ENCODE measurements at places on chromosomes 4 and X.

DNA sequence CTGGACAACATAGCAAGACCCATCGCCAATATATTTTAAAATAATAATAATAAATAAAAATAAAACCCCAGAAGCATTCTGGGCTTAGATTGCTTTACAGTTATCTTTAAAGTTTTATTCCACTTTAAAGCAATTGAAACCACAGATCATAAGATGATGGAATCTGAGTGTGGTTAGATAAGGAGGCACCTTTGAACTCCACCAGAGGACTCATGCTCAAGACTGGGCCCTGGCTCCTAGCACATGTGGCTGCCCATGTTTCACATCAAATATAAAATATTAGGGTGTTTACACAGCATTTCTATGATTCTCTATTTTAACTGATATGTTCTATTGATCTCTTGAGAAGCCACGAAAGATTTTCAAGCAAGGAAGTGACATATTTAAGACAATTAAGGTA is 52.6 kb upstream of the BBS12 start:
- no peak for DNase-seq

DNA sequence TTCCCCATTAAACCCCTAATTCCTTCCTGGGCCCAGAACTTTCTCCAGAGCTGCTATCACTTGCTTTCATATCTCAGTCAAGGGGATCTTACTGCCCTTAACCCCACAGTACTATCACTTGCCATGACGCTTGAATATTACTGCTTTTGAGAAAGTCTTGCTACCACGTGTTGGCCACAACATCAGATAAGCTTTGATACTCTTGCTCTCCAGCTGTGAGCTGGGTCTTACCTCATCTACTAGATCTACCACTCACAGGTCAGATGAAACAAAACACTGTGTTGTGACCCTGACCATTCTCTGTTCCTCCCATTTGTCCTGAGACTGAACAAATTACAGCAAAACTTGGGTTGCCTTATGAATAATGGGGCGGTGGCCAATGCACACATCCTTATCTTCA is 12.1 kb upstream of the TAPT1 start:
- no peak for DNase-seq

DNA sequence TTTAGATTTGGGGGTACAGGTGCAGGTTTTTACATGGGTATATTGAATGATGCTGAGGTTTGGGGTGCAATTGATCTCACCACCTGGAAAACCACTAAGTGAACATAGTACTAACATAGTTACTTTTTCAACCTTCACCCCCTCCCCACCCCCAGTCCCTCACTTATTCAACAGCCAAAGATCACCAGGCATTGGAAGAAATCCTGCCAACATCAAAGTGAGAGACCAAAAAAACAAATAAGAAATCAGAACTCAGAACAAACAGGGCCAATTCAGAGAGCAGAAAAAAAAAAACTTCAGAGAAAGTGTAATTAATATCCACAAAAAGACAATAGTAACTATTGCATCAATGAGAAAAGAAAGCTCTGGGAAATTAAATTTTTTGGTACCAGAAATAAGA is 20.5 kb upstream of the LAP3 start:
- DNase-seq = no peak

DNA sequence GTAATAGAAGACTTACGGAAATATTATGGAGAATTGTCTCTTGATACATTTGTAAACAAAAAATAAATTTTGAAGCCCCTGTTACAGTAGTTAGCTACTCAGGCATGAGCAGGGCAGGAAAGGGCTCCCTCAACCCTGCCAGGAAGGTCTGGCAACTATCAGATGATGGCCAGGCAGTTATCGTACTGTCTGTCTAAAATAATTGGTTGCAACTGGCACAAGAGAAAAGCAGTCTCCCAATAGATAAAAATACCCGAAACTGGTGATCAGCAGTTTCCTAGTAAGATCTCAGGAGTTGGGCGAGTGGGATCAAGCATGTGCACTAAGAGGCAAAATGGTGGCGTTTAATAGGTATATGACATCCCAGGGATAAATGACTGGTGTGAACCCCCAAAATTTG is 1336.3 kb downstream of the C4orf33 start:
- no peak for DNase-seq

GRCh38 chr4:122845066-122845465 is 18.4 kb downstream of the FGF2 start:
- no peak for DNase-seq

- DNase-seq = no peak
Measured at GRCh38 chr4:88910101-88910500, 146.9 kb downstream of the FAM13A start.

- DNase-seq = no peak
Measured at GRCh38 chr4:5707778-5708448, 446 bp downstream of the EVC2 start.

DNA sequence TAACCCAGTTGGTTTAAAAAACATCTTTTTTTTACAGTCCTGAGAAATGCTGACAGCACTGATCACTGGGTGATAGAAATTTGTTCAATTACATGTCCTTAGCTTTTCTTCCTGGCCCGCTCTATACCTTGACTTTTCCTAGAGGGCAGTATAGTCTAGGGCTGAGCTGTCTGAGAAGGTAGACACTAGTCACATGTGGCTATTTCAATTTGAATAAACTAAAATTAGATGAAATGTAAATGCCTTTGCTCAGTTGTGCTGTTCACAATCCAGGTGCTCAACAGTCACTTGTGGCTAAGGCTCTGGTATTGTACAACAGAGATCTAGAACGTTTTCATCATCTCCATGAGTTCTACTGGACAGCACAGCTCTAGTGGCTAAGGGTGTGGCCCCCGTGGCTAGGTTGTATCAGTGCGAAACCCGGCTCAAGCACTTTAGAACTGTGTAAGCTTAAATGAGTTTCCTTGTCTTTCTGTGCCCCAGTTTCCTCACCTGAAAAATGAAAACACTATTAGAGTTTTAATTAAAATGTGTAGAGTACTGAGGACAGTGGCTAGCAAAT is 111.6 kb upstream of the WDR17 start:
- no peak for DNase-seq

DNA sequence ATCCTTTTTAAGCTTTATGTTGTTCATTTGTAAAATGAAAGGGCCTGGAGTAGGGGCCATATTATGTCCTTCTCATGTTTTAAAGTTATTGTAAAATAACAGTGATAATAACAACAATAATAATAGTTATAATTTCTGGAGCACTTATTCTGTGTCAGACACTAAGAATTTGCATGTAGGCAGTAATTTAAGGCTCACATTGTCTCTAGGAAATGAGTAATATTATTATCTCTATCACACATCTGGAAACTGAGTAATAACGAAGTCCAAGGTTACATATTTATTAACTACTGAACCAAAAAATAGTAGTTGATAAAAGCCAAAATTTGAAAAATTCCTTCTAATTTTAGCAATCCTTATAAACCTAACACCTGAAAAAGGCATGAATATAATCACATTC is 520.7 kb upstream of the PABPC4L start:
- DNase-seq = no peak

DNA sequence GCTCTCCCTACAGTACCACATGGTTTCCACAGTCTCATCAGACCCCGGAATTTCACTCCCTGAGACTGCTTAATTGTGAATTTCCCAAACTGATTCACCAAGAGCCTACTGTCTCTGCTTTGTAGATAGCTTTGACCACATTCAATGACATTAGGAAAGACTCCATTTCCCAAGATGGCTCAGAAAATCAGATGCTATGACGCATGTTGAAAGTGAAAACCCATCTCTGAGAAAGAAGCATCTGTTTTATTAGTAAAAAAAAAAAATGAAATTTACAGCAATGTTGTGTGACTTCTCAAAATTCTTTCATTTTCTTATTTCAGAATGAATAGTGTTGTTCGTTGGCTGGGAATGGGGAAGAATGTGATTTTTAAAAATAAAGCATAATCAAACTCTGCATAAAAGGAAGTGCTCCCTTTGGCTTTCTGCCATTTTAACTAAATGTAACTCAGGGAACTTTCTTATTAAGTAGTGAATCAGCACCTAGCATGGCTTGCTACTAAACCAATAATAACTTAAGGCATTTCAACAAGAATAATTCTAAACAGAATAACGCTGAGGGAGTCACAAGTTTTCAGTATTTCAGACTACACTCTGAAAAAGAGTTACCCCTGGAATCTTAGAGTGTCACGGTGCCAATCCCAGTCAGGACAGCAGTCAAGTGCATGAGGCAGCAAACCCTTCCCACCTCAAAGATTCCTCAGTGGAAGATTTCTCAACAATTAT is 97.4 kb upstream of the MYOZ2 start:
- DNase-seq = peak; percentile 71

DNA sequence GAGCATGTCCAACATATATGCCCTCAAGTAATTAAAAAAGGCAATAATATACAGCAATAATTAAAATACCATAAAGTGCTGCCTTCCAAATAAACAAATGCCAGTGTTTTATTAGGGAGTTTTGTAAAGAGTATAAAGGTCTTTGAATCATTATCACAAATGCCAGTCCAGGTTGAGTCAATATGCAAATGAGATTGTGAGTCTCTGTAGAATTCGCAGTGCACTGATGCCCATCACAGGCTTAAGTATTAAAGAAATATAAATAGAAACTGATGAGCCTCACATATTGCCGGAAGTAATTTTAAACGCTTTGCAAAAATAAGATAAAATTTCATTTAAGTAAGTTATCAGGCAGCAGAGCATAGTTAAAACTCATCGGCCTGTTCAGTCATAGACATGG is 205.0 kb upstream of the TECRL start:
- no peak for DNase-seq

GRCh38 chr4:46894826-46895225 is 14.2 kb downstream of the COX7B2 start:
- DNase-seq = no peak

GRCh38 chr4:181528570-181529184 is 714.5 kb upstream of the TENM3 start:
- peak; percentile 78 for DNase-seq

GRCh38 chr4:105474099-105474518 is 247 bp upstream of the PPA2 start:
- peak; percentile 84 for DNase-seq

DNA sequence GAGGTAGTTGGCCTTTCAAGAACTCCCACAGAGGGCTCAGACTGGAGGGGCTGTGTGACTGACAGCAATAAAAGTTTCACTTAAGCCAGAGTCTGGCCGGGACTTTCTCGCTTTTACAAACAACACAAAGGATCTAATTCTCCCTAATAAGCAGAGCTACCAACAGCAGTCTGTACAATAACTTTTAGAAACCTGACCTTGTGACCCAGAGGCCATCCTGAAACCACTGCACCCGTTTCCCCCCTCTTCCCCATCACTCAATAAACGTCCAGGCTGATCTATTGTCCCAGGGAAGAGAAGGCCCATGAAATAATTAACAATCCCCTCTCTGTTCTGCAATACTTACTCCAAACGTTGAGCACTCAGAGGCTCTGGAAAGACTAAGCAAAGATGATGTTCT is 442.4 kb downstream of the ZIC3 start:
- no peak for DNase-seq

- DNase-seq = no peak
Measured at GRCh38 chr4:40940756-40941155, 191.0 kb downstream of the NSUN7 start.

DNA sequence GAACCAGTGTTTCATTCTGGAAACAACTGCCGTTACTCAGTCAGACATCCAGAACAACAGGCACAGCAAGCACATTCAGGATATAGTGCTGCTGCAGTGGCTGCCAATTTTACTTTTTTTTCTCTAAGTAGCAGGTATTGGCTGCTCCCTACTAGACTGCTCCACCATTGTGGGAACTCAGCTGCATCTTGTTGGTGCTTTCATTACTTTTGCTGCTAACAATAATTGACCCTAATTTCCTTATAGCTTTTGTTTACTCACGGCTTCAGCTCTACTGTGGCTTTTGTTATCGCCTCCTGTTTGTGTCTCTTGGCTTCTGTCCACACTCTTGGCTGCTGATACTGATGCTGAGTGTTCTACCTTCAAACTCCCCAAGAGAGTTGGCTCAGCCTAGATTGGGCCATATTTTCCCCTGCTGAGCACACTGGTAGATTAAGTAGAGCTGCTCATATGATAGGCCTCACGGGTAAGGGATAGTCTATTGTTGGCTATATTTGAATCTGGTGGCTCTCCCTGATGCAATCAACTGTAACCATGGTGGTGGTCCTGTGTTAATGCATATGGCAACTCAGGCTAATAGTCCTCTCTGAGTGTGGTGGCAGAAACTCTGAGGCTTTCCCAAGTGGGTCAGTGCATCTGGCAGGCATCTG is 44.5 kb upstream of the IL2 start:
- DNase-seq = no peak

DNA sequence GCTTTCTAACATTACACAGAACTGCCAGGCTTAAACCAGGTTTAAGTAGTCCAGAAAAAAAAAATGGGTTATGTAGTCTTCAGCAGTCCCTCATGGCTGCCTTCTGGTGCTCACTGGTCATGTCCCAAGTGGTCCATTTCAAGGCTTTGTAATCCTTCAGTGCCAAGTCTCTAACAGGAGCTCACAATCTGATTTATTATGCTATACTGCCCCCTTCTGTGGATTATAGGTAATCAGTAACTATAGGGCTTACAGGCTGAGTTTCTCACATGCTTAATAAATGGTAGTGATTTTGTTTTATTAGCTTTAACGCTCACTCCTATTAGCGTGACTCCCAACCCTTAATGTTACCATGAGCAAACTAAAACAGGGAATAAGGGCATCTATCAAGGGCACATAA is 92.5 kb upstream of the EDA2R start:
- DNase-seq = peak; percentile 32

- no peak for DNase-seq
Measured at GRCh38 chrX:138006180-138006579, 440.3 kb downstream of the ZIC3 start.

GRCh38 chr4:112540695-112541094 is 24.7 kb upstream of the NEUROG2 start:
- DNase-seq = no peak

GRCh38 chr4:118254368-118254767 is 98.4 kb downstream of the PRSS12 start:
- no peak for DNase-seq

- DNase-seq = no peak
Measured at GRCh38 chr4:72507167-72507566, 61.9 kb downstream of the ADAMTS3 start.

DNA sequence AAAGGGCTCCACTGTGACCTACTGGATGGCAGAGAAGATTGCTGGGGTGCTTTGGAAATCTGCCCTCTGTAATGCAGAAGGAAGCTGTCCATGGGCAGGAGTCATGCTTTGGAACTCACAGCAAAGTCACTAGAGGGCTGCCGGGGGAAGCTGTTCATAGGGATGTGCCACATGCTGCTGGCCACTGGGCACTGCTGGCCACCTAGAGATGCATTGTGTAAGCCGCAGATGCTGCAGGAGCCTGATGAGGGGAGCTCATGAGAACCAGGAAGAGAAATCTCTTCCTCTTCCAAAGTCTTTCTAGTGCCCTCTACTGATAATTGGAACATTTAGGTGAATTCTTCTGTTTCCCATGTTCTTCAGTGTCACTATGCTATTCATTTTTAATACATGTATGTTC is 31.2 kb upstream of the UXT start:
- DNase-seq = no peak

- DNase-seq = no peak
Measured at GRCh38 chr4:109174224-109174953, 128.1 kb downstream of the COL25A1 start.
